ENCODE measurements at places on chromosomes 7 and 10.

DNA sequence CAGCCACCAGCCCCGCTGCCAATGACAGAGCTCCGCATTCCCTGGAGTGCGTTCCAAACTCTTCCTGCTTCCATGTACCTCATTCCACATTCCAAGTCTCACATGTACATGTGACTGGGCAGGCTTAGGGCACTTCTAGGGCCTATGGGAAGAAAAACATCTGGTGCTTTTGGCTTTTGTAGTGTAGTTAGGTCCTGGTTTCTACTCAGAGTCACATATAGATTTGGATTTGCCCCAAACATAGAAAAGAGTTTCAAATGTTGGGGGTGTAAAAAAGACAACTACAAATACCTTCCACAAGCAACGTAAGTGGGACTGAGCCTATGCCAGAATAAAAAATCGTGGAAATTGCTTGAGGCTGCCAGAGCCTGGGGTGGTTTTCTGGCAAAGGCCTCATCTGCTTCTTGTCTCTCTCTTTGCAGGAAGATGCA is 84.1 kb downstream of the ZNF467 start:
- no peak for DNase-seq

DNA sequence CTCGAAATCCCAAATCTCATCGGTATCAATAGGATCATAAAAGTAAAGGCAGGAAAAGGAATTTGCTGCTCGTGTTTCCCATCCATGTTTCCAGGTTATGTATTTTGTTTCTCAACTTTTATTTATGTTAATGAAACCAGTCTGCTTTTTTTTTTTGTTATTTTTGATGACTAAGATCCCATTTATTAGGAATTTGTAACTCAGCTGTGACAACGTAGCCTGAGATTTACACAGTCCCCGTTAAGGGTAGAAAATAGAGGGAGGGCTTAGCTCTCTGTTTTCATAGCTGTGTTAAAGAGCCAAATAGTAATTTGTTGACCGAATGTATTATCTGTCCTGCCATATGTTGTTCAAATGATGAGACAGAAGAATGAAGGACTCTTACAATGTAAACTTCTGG is 164.0 kb downstream of the MGMT start:
- no peak for DNase-seq

DNA sequence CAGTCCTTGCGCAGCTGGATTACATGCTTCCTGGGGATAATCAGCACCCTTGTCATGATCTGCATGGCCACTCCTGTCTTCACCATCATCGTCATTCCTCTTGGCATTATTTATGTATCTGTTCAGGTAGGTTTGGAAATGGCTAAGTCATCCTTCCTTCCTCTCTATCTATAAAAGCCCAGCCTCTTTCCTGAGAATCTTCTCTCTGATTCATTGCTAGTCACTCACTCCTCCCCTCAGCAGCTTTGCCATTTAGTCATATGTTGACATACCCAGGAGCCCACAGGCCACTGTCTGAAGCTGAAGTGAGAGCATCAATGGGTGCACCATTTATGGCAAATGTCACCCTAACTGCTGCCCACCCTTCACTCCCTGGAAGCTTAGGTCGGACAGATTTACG is 52.0 kb downstream of the ABCC2 start:
- no peak for DNase-seq

- DNase-seq, result no peak
Measured at GRCh38 chr7:87083865-87084519, 24.5 kb upstream of the ELAPOR2 start.

- no peak for DNase-seq
Measured at GRCh38 chr7:17773289-17773626, 167.0 kb downstream of the SNX13 start.

GRCh38 chr10:45454262-45454661 is 80.2 kb downstream of the ALOX5 start:
- no peak for DNase-seq

DNA sequence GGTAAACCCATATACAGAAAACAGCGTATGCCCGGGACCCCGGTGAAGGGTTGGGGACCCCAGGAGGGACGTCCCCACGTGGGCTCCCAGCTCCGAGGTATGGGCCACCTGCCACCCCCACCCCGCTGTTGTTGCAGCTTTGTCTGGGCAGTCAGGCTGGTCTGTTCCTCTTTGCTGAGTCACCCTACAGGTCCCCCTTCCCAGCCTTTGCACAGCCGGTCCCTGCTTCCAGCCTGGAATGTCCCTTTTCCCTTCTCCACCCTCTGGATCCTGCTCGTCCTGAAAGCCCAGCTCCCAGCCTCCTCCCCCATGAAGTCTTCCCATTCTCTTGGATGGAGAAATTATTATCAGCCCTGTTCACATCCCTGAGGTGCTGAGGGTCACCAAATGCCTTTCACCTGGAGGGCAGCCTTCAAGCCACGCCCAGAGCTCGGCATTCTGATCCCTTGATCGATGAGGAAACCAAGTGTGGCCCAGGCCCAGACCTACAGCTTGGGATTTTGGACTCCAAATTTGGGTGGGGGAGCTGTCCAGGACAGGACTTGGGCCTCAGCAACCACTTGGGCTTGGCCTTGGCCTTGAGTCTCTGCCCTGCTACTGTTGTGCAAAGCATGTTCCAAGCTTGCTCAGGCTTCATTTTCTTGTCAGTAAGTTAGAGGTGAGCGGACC is 2.6 kb downstream of the CLDN4 start:
- DNase-seq, result no peak

DNA sequence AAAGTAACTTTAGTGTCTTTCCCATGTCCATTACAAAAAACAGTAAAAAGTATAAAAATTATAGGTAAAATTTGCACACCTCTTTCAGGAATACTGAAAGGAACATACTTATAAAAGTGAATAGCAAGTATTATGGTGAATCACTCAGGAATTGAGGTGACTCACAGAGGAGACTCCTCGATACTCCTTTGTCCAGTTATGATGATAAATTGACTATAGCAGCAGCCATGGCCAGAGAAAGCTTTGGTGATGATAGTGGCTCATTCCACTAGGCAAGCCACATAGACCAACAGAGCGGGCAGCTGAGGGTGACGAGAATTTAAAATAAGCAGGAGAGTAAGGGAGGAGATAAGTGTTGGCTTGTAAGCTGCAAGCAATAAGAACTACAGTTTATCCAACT is 1231.1 kb upstream of the CELF2 start:
- no peak for DNase-seq

DNA sequence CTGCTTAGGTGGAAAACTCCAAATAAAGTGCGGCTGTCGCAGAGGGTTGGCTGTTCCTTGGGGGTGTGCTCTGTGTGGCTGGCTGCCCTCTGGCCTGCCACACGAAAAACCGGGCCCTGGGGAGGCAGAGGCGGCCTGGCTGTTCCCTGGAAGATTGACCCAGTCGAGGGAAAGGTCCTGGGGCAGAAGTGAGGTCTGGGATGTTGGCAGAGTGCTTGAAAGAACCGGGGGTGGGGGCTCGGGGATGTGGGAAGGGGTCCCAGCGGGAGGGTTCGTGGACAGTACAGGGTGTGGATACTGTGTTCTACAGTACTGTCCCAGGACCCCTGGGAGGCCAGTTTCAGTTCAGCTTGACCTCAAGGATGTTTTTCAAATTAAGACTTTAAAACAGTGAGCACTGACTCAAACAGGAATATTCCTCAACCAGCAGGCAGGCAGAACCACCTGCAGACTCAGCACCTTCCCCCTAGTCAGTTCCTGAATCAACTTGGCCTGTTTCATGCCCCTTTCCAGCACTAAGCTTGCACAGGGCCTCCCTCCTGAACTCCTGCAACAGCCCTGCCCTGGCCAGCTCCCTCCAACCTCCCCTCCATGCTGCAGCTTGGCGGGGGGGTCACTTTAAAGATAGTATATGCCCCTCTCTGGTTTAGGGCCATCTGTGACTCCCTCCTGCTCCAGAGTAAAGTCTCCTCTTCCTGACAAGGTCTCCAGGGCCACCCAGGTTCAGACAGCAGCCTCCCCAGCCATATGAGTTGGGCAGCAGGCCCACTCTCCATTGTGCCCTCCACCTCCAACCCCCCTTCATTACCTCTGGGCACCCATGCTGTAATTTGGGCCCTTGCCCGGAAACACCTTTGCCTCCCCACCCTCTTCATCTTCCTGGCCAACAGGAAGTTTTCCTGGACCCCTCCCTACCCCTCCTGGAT is 3.2 kb upstream of the ATP6V1F start:
- DNase-seq, result no peak

- peak; percentile 30 for DNase-seq
Measured at GRCh38 chr10:80459047-80459865, 5.1 kb downstream of the TSPAN14 start.

GRCh38 chr10:77637532-77638320 is at the start of gene KCNMA1:
TSS of gene KCNMA1 (minus strand) at chr10:77637808.
- no peak for DNase-seq

DNA sequence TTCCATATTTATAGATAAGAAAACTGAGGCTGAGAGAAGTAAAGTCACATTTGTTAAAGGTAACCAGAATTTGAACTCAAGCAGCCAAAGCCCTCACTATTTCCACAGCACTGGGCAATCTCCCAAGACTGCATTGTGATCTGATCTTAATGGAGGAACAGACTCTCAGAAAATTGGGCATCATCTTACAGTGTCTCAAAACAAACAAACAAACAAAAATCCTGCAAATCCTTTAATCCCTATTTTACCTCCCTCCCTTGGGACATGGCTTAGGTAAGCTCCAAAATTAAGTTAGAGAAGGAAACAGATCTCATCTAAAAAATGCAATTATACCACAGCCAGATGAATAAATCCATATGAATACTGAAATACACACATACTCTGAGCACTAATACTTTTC is 57.5 kb downstream of the FHIP2A start:
- no peak for DNase-seq

GRCh38 chr7:18288322-18289037 is 207.1 kb upstream of the HDAC9 start:
- DNase-seq, result no peak

GRCh38 chr10:111072232-111072631 is 4.6 kb upstream of the ADRA2A start:
- no peak for DNase-seq

DNA sequence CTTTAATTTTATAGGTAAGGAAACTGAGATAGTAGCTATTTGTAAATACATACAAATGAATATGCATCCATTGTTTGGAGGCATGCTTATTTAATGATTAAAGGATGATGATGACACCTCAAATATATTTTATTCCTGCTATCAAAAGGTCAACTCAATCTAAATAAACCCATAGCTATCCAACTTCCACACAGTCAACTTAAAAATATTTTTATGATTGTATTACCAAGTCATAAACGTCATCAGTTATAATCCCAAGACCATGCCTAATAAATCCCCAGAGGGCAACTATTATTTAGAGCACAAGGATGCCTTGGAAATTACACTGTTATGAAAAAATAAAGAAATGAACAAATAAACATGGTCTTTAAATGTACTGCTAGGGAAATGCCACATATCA is 102.1 kb downstream of the MPP7 start:
- DNase-seq, result no peak
